ENCODE measurements at places on chromosomes 2 and 18.

GRCh38 chr2:51918113-51918512, 886.2 kb upstream of the NRXN1 start:
- DNase-seq = no peak

GRCh38 chr2:100800915-100801314, 19.0 kb upstream of the NPAS2 start:
- DNase-seq = no peak

- no peak for DNase-seq
Measured at GRCh38 chr2:138395565-138396306, 105.8 kb upstream of the SPOPL start.

GRCh38 chr18:8328126-8328525, 281.1 kb upstream of the RAB12 start:
- DNase-seq = no peak

DNA sequence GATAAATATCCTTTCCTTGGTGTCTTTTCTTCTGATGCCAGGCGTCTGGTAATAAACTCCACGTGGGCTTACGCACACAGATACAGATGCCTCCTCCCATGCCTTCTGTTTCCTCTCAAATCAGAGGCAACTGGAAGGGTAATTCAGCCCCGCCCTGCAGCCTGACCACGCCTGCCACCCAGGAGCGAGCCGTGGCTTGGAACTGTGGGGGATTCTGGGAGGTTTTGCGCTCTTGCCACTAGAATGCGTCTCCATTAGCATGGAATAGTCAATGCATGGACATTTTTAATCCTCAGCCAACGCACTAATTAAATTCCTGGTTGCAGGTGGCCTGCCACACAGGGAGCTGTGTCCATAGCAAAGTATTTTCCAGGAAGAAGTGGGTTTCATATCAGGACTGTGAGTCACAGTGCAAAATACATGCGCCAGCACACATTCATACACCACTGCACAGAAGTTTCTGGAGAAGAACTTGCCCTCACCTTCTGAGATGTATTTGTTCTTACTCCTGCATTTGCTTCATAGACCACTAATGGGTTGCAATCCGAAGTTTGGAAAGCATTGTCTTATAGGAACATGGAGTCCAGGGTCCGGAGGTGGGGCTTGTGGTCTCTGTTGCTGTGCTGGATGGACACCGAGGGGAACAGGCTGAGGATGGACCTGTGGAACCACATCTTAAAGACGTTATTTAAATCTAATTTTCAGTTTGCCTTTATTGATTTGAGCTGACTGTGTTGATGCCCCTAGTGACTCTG, 151.4 kb downstream of the LDLRAD4 start:
- no peak for DNase-seq

GRCh38 chr2:128069769-128070168, 21.2 kb upstream of the UGGT1 start:
- no peak for DNase-seq

DNA sequence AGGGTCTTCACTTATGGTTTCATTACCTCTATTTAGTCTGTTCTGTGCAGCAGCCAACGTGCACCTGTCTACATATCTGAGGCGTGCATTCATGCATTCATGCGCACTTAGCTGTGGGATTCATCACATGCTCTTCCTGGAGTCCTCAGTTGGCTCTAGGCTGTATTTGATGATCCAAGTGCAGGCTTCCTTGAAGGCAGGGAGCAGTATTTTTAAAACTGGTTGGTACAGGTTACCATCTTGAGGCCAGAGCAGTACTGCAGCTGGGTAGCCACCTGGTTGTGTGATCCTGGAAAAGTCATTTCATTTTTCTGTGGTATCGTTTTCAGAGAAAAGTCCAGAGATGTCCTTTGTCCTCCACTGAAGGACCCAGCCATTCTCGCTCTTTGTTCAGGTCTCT, 109.8 kb downstream of the EN1 start:
- DNase-seq = no peak

DNA sequence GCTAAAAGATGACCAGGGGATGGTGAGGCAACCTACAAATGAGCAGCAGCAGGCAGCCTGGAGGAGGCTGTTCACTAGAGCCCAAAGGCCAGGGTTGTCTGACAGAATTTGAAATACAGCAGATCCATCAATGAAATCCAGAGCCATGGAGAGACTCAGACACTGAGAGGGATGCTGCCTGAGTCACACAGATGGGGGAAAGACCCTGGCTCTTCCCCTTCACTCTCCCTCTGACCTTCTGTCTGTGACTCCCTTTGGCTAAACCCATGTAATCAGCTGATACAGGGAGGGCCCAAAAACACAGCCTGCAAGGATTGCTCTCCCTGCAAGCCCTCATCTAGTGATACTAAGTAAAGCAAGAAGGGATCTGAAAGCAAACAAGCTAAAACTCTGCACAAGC, 166.5 kb upstream of the SPOPL start:
- DNase-seq = no peak

GRCh38 chr2:7030810-7031209, 113.6 kb downstream of the RNF144A start:
- no peak for DNase-seq

- no peak for DNase-seq
Measured at GRCh38 chr18:35749701-35750100, 168.2 kb downstream of the GALNT1 start.

DNA sequence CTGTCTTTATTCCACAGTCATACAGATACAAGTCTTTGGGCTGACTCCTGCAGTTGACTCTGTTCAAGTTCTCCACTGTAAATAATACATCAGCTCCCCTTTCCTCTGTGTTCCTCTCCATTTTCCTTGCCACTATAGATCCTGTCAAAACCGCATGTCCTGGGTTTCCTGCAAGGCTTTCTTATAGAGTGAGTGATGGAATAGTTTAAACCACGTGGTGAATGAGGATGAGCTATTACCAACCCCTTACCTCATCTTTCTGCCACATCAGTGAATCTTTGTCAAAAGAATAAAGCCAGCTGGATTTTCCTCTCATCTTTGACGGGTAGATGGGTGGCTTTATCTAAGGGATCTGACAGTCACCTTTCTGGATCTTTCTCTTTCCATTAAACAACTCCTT, 3.9 kb upstream of the GALNT14 start:
- no peak for DNase-seq

GRCh38 chr2:189221811-189222467, 42.4 kb upstream of the COL5A2 start:
- no peak for DNase-seq

DNA sequence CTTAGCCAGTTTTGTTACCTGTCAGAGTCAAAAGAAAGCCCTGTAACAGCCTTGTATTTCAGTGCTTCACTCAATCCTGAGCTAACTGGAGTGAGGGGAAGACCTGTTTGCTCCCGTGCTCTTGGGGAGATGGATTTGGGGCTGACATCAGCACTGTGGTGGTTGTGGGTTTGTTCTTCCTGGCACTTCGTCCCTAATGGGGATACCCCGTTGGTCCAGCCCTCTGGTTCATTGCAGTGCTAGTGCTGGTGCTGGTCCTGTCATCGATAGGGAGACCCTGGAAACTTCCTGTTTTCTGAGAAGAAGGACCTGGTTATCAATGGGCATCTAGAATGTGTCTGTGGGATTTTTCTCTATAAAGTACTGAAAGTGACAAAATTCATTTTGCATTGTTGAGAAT, 205.4 kb downstream of the ZNF407 start:
- no peak for DNase-seq

DNA sequence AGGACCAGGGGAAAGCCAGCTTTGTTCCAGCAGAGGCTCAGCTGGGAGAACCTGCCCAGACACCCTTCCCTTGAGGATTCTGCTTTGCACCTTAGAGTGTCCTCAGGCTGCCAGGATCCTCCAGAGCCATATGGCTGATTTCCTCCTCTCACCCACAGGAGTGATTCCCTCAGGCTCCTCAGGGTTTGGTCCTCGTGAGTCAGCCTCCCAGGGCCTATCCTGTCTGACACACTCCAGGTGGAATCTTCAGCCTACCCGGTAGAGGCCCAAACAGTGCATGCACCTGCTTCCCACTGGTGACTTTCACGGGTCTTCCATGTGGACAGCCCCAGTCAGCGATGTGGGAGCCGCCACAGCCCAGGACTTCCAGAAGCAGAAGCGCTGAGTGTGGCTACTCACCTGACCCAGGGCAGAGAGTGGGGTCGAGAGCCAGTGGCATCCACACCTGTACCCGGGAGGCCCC, 73.3 kb downstream of the TFCP2L1 start:
- no peak for DNase-seq

GRCh38 chr2:231413456-231413855, 17.9 kb downstream of the B3GNT7 start:
- no peak for DNase-seq

DNA sequence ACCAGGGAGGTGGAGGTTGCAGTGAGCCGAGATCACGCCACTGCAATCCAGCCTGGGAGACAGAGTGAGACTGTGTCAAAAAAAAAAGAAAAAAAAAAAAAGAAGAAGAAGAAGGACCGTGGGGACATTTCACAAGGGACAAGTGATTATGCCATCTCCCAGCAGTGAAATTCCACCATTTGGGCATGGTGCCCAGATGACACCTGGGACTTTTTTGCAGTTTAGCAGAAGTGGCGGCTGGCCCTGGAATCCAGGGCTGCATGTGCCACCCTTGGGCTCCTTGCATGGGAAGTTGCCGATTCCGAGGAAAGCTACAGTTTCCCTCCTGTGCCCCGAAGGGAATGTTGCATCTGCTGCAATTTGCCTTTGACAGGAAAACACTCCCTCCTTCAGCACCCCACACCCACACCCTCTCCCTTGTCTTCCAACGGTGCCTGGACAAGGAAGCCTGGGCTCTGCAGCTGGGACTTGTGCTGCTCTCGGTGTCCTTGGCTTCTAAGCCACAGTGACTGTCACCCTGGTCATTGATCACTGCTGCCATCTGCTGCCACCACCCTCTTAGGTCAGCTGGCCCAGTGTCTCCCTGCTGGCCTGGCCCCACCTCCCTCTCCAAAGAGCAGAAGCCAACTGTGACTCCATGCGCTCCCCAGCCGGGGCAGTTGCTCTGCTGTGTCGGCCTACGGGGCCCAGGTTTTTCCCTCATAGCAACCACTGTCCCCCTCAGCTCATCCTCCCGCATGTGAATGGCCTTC, 56.4 kb upstream of the LRRC30 start:
- DNase-seq = no peak

- DNase-seq = no peak
Measured at GRCh38 chr2:83103613-83104012, 1355.5 kb downstream of the SUCLG1 start.

- no peak for DNase-seq
Measured at GRCh38 chr18:74950479-74950878, 258.5 kb downstream of the PTGR3 start.

DNA sequence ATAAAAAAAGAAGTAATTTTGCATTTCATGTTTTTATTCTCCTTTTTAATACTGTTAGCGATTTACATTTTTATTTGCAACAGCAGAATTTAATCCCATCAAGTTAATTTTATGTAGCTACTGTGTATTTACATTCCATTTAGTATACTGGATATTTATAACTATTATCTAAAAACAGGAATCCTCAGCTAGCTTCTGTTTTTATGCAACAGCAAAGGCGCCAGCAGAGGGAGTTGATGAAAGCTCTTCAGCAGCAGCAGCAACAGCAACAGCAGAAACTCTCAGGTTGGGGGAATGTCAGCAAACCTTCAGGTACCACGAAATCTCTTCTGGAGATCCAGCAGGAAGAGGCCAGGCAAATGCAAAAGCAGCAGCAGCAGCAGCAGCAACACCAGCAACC, 26.2 kb upstream of the SNORC start:
- DNase-seq = no peak

DNA sequence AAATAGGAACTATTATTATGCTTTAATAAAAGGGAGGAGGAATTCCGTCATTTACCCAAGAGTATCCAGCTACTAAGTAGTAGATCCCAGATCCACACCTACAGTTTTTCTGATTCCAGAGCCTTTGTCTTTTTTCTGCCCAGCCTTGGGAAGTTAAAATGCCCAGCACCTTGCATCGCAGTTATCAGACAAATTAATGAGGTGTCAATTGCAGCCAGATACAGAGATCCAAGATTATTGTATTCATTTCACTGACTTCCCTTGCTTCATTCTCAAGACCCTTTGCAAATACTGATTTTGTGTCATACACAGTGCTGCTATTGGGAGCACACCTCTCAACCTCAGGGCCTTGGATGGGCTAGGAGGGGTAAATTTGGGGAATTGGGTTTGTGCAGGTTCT, 1.1 kb downstream of the IL18R1 start:
- no peak for DNase-seq

DNA sequence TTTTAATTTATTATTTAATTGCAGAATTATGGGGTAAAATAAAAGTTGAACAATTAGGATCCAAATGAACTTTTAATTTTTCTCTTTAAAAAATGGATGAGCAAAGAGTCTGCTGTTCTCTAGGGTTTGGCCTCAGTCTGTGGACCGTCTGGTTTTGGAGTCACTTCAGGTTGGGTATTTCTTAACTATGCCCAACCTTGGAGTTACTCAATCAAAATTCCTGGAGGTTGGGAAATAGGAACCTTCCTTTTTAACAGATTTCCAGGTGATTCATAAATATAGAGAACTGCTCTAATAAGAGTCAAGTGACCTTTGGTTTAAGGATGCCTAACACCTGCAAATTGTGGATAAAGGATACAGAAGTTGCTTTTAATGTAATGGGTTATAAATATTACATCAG, 241.5 kb upstream of the GCFC2 start:
- no peak for DNase-seq

- no peak for DNase-seq
Measured at GRCh38 chr2:182952741-182953450, 85.4 kb downstream of the NCKAP1 start.

- no peak for DNase-seq
Measured at GRCh38 chr2:215946586-215946985, 66.8 kb downstream of the MREG start.

DNA sequence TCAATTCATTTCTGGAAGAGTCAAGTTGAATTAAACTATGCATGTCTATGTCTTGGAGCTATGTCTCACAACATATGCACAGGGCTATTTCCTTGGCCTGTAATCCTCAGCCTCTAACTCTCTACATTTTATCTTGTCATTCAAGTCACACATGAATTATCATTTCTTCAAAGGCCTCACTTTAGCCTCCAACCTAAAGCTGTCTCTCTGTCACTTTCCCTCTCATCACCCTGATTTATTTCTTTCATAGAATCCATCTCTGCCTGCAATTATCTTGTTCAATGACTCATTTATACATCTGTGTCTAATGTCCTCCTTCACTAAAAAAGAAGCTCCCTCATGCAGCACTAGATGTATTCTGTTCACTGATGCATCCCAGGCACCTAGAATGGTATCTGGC, 614.2 kb upstream of the REG3G start:
- no peak for DNase-seq

DNA sequence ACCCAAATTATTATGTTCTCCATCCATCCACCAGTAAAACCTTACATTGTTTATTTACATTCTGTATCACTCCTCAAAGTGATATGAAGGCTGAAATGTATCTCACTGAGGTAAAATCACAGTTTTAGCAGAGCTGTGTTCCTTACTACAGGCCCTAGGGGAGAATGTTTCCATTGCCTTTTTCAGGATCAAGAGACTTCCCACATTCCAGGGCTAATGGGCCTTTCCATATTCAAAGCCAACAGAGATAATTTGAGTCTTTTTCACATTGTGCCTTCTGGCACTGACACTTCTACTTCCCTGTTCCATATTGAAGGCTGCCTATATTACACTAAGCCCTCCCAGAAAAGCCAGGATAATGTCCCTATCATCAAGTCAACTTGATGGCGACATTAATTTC, 20.0 kb downstream of the NETO1 start:
- DNase-seq = no peak

GRCh38 chr2:146239392-146240135, 1605.3 kb upstream of the ACVR2A start:
- no peak for DNase-seq

Data from thoracic aorta (tissue), 2 donors.